ENCODE measurements at places on chromosomes 2 and 18.

GRCh38 chr2:113848758-113849415 is 41.0 kb upstream of the ACTR3 start:
- no peak for DNase-seq

- no peak for DNase-seq
These were observed 24.4 kb upstream of the TMEM182 start for GRCh38 chr2:102737431-102737830.

DNA sequence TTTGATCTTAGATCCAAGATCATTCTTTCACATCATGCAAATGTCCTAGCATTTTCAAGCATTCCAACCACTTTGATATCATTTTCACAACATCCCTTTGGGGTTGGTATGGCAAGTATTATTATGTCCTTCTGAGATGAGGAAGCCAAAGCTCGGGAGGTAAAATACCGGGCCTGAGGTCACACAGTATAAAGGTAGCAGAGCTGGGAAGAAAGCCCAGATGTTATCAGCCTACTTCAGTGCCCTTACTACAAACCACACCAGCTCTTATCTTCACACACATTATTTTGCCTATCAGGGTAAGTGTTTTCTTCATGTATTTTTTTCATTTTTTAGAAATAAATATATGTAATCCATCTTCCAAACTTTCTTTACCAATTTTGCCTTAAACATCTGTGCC is 4.2 kb upstream of the B4GALT6 start:
- no peak for DNase-seq

DNA sequence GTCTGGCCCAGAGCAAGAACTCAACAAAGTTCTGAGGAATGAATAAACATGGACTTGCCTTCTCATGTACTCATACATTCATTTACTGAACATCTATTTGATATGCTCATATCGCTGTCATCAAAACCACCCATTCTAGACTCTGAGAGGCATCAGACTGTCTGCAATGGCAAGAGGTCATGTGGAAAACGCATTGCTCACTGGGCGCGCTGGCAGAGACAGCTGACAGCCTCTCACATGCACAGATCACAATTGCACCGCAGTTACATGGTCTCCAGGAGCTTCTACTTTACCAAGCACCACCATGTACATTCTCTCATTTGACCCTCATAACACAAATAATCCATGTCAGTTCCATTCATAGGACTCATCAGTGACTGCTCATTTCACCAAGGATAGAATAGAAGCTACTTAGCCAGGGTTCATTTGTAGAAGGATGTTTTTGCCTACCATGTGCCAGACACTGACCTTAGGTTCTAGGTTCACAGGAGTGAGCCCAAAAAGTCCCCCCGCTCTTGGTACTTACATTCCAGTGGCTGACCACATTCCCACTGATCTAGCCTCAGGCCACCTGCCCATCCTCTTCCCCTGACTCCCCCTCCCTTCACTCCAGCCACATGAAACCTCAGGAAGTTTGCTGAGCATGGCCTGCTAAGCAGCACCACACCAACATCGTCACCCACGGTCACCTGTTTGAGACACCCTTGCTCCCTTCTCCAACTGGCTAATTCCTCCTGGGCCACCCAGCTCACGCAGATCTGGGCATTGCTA is 6.1 kb downstream of the FAM124B start:
- no peak for DNase-seq

DNA sequence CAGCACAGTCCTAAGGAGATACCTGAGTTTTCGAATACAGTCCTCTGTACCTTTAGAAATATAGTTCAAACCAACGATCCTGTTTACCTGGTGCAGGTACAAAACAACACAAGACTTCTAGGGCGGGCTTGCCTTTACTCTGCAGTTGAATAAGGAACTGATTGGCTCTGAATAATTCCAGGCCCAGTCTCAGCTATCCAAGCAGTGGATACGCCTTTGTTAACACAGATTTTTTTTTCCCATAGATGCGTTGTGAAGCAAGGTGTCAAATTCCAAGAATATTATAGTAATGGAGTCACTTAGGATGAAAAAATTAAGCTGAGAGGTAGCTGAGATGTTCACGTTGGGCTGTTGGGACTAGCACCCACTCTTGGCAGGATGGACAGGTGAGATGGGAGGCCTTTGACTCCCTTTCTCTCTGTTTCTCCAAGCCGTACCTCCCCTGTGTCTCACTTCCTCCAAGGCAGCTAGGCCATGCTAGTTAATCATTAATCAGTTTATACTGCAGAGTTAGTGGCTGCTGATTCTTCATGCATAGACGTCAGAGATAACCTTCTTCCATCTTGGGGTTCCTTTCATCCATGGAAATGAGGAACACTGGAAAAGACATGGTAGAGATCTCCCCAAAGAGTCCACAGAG is 380.8 kb upstream of the ACVR2A start:
- no peak for DNase-seq

GRCh38 chr18:75322206-75322605 is 105.3 kb downstream of the SMIM21 start:
- DNase-seq, result no peak

DNA sequence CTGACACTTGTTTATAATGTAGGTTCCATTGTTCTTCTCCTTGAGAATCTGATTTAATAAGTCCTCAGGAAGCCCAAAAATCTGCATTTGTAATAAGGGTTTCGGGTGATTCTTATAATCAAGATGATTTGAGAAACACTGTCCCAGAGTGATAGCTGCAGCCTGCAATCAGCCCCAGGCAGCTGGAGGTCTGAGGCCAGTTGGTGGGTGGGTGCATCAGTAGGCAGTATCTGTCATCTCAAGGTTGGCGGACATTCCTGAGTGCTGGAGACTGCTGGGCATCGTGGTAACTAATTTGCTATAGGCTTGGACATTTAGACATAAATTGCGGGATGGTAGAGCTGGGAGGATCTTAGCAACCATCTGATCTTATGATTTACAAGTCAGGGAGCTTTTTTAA is 2.7 kb upstream of the IL18RAP start:
- no peak for DNase-seq

DNA sequence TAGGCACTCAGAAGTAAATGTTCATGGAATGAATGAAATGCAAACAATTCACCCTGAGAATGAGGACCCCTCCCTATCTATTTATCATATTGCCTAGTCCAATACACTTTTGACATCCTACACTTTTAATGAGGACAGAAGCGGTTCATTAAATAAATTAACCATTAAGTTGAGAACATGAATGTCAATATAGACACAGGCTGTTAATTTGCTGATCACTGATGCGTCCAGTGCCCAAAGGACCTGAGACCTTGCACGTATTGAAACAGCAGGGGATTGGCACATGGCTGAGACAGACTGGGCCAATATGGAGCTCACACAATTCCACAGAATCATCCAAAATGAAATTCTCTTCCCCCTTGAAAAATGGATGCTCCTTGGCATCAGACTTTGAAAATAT is 430.0 kb downstream of the SLC4A3 start:
- no peak for DNase-seq

Data from ureter (tissue), 1 donor.